ENCODE measurements at places on chromosomes 12 and 14.

DNA sequence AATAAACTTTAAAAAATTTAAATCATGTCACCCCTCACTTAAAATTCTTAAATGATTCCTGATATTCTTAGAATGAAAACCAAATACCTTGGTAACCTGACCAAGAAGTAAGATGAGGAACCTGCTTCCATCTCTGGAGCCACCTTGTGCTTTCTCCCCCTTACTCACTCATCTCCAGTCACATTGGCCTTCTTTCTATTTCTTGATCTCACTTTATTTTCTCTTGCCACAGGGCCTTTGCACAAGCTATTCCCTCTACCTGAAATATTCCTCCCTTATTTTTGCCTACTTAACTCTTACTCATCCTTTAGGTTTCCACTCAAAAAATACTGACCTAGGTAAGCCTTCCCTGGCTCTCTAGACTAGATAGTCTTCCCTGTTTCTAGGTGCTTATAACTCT lies 5.1 kb downstream of the ZCRB1 start:
- DNase-seq, result no peak

DNA sequence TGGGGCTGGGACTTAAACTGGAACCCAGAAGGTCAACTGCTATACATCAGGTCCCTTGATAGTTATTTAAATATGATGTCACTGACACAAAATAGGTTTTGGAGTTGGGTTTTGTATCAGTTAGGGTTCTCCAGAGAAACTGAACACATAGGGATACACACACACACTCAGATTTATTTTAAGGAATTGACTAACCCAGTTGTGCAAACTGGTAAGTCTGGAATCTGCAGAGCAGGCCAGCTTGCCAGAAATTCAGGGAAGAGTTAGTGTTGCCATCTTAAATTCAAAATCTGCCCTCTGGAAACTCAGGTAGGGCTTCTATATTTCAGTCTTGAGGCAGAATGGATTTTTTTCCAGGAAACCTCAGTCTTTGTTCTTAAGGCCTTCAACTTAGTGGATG lies 36.9 kb downstream of the MAPK1IP1L start:
- DNase-seq, result no peak

DNA sequence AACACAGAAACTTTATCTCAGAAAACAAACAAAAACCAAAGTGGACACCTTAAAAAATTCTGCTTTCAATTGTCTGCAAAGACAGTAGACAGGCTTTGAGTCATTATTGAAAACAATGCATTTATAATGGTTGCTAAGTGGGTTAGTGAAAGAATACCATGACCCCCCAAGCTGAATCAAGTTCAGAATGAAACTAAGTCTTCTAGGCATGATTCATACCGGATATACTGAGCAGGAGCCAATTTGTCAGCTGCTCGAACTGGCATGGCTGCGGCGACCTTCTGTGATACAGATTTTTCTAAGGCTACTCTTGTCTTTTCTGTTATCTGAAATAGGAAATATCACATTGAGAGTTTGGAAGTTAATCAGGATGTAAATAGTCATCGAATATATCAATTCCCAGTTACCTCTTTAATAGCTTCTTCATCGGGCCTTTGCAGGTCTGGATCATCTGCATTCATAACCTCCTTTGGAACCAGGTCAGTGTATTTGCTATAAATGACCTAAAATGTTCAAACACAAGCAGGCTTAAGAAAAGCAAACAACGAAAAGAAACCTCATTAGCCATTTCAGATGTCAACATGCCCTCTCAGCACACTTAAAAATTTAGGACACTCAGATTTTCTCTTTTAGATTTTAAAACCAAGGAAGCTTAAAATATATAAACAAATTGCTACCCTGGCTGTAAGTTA lies 22.3 kb downstream of the SNW1 start:
- DNase-seq, result no peak

- DNase-seq, result no peak
Measured at GRCh38 chr14:75866970-75867369, 114.8 kb downstream of the TGFB3 start.

DNA sequence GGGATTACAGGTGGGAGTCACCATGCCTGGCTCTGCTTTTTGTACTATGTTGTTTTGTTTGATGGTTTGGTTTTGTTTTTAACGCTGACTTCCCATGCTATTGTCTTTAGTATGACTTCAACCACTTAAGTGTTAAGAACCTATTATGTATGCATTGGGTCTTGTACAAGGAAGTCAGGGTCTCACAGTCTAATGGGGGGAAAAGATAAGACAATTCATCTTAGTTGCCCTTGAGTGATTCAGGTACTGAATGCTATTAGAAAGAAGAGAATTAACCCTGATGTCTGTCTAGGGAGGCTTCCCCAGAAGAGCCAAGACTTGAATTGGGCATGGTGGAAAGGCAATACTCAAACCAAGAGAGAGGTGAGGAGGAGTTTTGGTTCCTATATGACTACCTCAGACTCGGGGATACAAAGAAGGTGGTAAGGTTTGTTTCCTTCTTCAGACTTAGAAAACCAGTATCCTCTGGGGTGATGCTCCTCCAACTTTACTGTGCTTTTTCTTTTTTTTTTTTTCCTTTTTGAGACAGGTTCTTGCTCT lies 64.6 kb downstream of the SUSD6 start:
- no peak for DNase-seq

- no peak for DNase-seq
Measured at GRCh38 chr14:26128931-26129671, 468.7 kb downstream of the NOVA1 start.

GRCh38 chr14:20680843-20681347 lies 3.5 kb upstream of the RNASE4 start:
- no peak for DNase-seq

DNA sequence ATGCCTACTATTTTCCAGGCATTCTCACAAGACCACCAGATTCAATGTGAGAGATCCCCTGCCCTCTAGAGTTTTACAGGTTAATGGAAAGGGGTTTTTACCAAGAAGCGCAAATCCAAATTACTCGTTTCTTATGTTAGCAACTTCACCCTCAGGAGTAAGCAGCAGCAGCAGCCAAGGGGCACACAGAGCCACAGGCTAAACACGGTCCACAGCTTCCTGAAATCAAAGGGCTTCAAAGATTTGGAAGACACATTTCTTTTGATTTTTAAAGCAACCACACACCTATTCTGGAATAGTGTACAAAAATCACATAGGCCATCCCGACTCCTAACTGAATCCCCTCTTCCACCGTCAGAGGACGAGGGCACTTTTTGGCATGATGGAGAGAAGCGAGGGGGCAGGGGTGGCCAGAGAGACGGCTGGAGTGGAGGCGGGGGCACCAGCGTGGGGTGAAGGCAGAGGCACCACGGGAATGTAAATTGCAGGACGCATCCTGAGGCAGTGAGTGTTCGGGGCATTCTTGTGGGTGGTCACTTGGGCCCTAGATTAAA lies 107.0 kb downstream of the ARF6 start:
- no peak for DNase-seq

Data from stimulated activated CD8-positive, alpha-beta memory T cell treated with anti-CD3 and anti-CD28 coated beads, Interleukin-4, amount 100 ng/mL, for 4 hours (primary cell).